ENCODE measurements at places on chromosomes 5 and 9.

DNA sequence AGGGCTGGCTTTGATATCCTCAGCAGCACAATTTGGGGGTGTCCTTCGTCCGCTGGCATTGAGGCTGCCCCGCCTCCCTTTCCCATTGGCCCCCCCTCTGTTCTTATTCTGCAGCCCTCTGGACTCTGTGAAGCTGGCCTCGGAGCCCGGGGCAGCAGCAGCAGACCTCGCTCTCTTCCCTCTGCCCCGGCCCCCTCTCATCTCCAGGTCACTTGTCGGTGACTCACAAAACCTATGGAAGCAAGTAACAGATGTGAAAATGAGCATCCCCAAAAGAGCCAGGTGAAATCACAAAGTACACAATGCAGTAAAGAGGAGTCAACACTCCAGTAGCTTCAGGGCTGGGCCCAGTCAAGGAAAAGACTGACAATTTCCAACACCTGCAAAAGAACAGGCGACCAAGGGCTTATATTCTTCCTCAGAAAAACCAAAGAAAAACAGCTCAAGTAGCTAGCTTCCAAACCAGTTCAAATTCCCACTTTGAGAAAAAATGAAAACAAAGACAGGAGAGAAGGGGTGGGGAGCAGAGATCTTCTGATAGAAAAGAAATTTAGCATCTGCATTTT lies 97.5 kb downstream of the ZNF608 start:
- DNase-seq = no peak

DNA sequence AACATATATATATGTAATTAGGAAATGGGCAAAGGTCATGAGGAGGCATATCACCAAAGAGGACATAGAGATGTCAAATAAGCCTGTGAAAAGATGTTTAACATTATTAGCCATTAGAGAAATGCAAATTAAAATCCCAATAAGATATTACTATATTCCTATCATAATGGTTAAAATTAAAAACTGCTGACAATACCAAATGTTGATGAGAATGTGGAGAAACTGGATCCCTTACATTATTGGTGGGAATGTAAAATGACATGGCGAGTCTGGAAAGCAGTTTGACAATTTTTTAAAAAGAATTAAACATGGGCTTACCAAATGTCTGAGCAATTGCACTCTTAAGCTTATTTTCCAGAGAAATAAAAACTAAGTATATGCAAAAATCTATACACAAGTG lies 1821.6 kb upstream of the C9orf72 start:
- DNase-seq = no peak

GRCh38 chr5:76548525-76549229 lies 74.5 kb downstream of the F2RL2 start:
- DNase-seq = no peak

DNA sequence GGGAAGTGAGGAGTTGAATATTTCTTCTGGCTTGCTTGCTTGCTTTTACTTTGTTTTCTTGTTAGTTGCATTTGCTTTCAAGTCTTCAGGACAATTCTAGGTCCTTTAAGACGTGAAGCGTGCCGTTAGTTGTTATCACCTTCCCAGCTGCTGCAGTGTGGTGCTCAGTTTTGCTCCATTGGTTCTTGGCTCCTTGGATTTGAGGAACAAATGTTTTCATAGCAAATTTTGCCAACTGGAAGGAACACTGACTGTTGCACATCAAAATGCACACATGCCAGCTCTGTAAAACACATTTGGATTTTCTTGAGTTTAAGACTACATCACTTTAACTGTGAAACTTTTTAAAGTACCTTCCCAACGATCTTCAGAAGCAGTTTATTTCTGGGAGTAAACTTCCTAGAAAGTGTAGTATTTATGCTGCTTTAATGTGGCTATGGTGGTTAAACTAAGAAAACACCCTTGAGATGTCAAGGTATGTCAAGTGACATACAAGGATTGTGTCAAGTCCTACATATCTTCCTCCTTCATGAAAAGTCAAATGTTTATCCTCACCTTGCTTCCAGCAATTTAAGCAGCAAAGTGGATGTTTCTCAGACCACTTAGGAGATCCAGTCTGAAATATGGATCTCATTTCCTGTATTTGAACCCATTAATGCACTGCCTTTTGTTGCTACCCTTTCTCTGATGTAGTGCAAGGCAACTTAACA lies 24.9 kb downstream of the MOCS2 start:
- no peak for DNase-seq

- DNase-seq = no peak
These were observed 5.6 kb upstream of the NR5A1 start for GRCh38 chr9:124512806-124513204.
